ENCODE measurements at places on chromosomes 11 and 22.
A peak's percentile ranks its signal among the peaks of the same experiment; 100 is the strongest.

DNA sequence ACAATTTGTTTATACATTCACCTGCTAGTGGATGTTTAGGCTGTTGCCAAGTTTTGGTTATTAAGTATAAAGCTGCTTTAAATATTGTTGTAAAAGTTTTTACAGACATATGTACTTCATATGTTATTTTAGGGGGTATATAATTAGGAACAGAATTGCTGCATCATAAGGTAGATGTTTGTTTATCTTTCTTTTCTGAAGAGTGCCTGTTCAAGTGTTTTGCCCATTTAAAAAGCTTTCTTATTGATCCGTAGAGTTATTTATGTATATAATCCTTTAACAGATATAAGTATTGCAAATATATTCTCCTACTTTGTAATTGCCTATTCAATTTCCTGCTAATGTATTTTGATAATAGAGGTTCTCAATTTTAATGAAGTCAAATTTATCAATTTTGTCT is 11.3 kb upstream of the CCDC81 start:
- no peak for DNase-seq

DNA sequence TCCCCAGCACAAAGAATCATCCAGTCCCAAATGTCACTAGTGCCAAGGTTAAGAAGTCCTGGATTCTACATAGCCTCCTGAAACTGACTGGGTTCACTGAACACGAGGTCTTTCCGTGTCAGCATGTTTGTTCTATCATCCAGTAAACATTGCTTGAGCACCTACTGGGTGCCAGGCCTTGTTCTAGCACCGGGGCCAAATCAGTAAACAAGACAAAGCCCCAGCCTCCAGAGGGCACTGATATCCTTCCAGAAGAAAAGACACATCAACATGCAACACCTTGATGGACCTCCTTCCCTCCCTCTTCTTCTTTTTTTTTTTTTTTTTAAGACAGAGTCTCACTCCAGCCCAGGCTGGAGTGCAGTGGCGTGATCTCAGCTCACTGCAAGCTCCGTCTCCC is 26.9 kb downstream of the TPST2 start:
- peak; percentile 46 for DNase-seq

GRCh38 chr22:29842740-29843139 is 4.7 kb upstream of the ASCC2 start:
- DNase-seq: no peak

DNA sequence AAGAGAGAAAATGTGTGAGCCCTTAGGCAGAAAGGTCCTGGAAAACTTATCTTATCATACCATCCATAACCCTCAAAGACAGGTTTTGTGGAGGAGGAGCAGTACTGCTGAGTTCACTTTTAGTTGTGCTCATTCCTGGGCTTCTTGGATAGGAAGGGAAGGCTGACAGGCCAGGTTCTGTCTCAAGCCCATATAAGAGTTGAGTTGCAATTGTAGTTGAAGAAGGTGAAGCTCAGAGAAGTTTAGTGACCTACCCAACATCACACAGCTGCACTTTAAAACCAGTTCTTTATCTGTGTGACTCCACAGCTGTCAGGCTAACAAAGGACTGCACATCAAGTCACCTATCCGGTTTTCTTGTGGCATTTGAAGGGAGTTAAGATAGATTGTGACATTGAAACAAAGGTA is 13.0 kb downstream of the TEAD1 start:
- DNase-seq: no peak

DNA sequence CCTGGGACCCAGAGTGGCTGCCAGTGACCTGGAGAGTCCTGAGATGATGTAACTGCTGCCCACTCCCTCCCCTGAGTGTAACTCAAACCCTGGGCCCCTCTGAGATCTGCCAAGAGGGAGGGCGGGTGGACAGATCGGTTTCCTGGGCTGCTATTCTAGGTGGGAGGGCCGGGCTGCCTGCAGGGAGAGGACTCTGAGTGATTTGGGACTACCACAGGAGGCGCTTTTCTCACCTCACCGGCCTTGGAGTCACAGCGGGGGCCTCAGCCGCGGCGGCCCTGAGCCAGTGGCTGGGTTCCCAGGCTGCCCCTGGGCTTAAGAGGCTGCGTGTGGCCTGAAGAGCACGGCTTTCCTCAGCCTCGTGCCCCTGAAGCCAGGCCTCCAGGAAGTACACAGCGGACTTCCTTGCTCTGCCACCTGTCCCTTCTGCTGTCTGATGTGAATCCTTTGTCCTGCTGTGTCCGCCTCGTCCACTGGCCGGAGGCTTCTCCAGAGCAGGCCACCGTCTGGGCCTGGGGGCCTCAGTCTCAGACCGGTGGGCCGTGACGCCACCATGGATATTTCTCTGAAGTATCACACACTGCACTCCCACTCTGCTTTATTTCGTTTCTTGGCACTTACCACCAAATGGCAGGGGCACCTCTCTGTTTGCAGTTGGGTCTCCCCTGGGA is 11.5 kb downstream of the RELT start:
- no peak for DNase-seq

GRCh38 chr11:124618863-124619262 is 3.8 kb upstream of the TBRG1 start:
- DNase-seq: no peak

- no peak for DNase-seq
Measured at GRCh38 chr22:20587206-20587958, 80.0 kb downstream of the MED15 start.

GRCh38 chr11:38476808-38477575 is 1879.0 kb upstream of the RAG2 start:
- DNase-seq: no peak

DNA sequence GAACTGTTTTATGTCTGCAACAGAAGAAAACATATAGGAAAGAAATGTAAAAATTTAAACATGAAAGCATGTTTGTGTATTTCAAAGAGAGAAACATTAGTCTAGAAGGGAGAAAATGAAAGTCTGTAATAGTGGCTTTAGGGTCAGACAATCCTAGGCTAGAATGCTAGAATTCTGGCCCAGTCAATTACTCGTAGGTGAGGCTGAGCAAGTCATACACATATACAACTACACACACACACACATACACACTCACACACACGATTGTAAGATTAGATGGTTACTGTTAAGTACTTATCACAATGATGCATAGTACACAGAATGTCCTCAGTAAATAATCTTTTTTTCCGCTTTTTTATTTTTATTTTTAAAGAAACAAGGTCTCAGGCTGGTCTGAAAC is 37.7 kb upstream of the PCF11 start:
- DNase-seq: no peak

DNA sequence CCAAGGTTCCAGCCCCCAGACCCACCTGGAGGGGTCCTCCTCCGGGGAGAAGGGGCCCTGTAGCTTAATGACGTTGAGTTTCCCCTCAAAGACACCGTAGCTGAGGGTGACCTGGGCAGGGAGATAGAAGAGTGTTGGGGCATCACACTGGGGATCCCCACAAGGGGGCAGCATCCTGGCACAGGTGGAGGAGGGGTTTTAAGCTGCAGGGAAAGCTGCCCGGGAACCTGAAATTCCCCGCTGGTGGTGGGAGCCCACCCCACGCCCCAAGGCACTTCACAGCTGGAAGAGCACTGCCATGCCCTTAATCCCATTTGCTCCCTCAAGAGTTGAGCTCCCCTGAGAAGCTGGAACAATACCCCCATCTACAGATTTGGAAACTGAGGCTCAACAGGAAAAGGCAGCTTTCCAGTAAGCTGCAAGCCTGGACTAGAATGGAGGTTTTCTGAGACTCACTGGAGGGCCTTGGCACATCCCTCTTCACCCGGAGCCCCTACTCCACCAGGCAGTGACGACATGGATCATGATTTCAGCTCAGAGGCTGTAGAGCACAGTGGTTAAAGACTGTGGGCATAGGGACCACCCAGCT is 13.7 kb downstream of the MFNG start:
- DNase-seq: no peak

DNA sequence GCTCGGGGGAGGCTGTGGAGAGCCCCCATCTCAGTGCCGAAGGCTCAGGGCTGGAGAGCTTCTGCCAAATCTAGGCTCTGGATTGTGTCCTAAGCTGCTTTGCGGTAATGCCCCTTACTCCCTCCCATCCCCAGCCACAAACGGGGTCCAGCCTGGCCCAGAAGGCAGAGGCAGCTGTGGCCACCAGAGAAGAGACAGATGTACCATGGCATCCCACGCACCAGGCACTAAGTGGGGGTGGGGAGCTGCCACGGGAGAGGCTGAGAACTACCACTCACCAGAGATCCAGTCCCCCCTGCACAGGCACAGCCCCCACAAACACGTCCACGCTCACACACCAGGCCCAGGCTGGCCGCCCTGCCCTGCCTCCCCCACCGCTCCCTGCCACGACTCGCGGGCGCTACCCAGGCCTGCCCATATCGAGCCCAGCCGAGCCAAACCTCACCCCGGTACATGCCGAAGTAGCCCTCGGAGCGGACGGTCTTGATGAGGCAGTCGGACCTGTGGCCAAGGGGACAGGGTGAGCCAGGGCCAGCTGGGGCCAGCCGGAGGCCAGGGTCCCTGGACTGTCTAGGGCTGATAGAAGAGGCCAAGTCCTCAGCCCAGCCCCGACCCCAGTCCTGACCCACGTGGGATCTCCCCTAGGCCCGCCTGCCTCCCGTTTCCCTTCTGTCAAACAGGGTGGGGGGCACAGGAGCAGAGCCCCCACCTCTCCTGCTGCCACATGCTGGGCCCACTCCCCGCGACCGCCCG is 3.9 kb downstream of the SLC25A22 start:
- no peak for DNase-seq

DNA sequence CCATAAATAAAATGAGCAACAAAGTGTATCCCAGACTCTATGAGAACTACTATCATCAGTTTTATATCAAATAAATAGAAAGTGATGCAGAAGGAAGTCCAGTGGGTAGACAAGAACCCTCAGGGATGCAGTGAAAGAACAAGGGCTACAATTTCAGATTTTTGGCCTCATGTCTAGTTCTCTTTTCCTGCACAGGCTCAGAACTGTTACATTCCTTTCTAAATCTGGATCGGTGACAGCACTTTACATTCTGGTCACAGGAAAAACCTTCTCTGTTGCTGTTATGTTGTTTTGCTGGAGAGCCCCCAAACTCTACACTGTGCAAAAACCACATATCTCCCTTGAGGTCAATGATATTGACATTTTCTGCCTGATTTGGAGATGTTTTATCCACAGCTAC is 108.8 kb upstream of the ANO5 start:
- DNase-seq: no peak

- DNase-seq: no peak
Measured at GRCh38 chr22:18088825-18089568, 11.2 kb downstream of the PEX26 start.

DNA sequence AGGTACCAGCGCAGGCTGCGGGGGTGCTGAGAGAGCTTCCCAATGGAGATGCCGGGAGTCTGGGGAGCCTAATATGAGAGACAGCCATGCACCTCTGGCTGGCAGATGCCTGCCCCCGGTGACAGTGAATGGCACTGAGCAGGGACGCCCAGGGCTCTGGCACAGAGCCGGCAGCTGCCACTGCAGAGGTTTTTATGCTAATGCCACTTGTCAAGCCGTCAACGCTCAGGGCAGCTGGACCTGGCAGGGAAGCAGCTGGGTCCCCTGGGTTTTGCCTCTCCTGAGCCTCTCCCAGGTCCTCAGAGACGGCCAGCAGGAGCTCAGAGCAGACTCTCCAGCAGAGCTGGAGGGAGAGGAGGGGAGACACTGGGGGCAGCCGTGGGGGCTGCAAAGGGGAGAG is 573.6 kb downstream of the BUD13 start:
- no peak for DNase-seq

- DNase-seq: no peak
Measured at GRCh38 chr11:114587398-114587953, 8.1 kb downstream of the NXPE4 start.

DNA sequence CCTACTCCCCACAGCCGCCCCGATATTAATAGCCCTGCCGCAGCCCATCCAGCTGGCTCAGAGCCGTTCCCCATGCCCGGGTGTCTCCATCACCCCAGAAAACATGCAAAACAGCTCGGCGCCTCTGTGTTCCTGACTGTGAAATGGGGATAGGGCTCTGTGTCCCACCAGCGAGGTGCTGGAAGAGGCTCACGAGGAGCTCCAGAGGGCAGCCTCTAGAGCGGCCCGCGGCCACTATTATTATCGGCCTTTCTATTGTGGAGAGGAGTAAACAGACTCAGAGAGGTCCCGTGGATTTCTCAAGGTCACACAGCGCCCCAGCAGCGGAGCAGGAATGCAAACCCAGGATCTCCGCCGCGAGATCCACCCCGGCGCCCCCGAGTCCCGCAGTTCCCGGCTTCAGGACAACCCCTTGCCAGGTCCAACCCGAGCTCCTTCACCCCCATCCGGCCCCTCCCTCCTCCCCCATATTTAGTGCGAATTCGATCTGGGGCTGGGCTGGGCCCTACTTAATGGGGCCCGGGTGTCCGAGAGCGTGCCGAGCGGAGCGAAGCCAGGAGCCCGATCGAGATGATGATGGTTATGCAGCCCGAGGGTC is at the start of gene ACTN3:
ACTN3 (plus strand) TSS at position 536 of the 598 bp plus-strand sequence; CDS start at position 571, 35 bp downstream.
- DNase-seq: no peak

DNA sequence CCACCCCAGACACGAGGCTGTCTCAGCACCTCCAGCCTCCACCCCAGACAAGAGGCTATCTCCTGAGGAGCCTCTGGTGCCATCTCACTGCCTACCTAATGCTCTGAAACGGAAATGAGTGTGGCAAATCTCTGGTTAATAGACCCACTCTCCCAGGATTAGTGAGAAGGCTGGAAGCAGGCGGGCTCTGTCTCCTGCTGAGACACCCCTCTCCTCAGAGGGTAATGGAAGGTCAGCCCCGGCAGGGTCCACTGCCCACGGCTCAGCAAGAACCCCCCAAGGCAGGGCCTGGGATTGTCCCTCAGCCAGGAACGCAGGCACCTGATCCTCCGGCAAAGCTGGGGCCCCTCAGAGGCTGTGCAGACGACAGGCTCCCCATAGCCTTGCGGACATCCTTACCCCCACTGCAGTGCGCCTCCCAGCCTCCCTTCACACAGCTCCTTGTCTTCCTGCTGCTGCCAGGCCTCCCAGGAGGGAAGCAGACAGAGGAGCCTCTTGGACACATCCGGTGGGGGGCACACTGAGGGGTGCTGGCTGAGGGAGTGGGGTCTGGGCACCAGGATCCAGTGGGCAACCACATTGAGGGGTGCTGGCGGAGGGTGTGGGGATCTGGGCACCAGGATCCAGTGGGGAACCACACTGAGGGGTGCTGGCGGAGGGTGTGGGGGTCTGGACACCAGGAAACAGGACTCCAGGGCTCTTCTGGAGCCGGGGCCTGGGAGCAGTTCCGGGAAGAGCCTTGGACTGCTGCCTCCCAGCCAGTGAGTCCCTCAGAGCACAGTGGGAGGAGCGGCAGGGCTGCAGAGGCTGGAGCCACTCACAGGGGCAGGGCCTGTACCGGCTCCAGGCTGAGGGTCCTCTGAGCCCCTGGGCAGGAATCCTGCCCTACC is 13.1 kb downstream of the CHID1 start:
- no peak for DNase-seq

Measured in hematopoietic multipotent progenitor cell treated with erythropoietin and hydrocortisone succinate and interleukin-3 and kit ligand, for 15 days (in vitro differentiated cells).